ENCODE measurements at places on chromosomes 12 and 14.

- no peaks in the 10 kb centered on the region for H3K36me3 ChIP-seq
- H3K4me3 ChIP-seq = no peak overlapping the region
- H3K27me3 ChIP-seq = no peaks in the 10 kb centered on the region
- DNase-seq = no peak
Measured at GRCh38 chr12:46005823-46006222, 15.4 kb upstream of the SCAF11 start.

DNA sequence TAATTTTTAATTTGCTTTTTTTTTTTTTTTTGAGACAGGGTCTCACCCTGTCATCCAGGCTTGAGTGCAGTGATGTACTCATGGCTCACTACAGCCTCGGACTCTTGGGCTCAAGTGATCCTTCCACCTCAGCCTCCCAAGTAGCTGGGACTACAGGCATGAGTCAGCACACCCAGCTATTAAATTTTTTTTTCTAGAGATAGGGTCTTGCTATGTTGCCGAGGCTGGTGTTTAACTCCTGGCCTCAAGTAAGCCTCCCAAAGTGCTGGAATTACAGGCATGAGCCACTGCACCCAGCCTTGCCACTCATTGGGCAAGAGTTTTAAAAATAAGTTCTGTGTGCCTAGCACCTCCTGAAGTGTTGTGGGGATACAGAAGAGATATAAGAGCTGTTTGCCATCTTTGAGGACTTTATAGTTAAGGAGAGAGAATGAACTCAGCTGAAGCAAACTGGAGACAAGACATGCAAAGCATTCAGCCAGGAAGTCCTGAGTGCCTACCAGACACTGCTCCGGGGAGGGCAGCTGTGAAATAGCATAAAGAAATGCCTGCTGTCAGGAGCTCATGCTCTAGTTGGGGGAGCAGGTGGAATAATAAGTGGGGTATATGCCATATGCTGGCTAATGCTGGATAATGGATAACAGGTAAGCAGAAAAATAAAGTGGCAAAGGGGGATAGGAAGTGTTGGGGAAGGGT, 15.0 kb upstream of the EMP1 start:
- H3K4me3 ChIP-seq = no peak overlapping the region
- H3K36me3 ChIP-seq = no peaks in the 10 kb centered on the region
- H3K27me3 ChIP-seq = 0 out of 2 replicates have a peak, but pooled peaks cover 2% of the 10 kb centered on the region
- DNase-seq = no peak

GRCh38 chr14:105213361-105213760, 32.2 kb upstream of the NUDT14 start:
- H3K4me1 ChIP-seq = no peaks in the 10 kb centered on the region
- DNase-seq = no peak
- no peak overlapping the region for H3K27ac ChIP-seq
- H3K27me3 ChIP-seq = no peaks in the 10 kb centered on the region

DNA sequence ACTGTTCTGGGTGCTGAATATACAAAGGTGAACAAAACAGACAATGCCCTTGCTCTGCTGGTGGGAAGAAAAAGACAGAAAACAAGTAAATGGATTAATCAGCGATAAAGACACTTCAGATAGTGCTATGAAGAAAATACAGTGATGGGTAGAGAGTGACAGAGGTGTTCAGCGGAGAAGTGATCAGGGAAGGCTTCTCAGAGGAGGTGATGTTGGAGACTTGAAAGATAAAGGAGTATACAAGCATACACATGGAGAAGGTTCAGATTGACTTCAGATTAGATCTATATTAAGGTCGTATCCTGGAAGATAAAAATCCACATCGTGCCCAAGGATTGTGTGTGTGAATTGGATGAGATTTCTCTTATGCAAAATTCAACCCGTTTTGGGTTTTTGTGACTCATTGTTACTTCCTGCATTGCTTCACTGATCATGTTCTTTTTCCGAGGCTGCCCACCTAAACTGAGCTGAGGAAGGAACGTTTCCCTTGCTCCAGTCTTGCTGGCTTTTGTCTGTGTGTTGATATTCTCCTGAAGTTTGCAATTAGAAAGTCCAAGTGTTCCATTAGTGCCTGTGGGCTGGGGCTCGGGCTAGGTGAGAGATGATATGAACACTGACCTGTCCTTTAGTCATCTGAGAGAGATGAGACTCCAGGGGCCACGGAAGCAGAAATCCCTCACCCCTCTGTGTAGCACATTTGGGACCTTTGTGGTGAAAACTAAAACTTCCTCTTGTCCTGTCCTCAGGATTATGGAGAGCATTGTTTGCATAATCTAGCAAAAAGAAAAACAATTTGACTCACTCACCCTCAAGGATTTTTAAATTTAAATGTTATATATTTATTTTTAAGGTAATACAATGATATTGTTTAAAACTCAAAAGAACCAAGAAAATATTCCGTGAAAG, 27.6 kb downstream of the PLXNC1 start:
- H3K27me3 ChIP-seq = no peaks in the 10 kb centered on the region
- no peak for DNase-seq
- H3K4me3 ChIP-seq = no peak overlapping the region
- H3K4me1 ChIP-seq = peaks cover 64% of the 10 kb centered on the region

GRCh38 chr14:29652571-29652970, 275.1 kb downstream of the PRKD1 start:
- DNase-seq = no peak
- no peaks in the 10 kb centered on the region for H3K4me1 ChIP-seq
- no peaks in the 10 kb centered on the region for H3K36me3 ChIP-seq
- no peak overlapping the region for H3K4me3 ChIP-seq
- H3K27ac ChIP-seq = no peak overlapping the region
- no peaks in the 10 kb centered on the region for H3K27me3 ChIP-seq

DNA sequence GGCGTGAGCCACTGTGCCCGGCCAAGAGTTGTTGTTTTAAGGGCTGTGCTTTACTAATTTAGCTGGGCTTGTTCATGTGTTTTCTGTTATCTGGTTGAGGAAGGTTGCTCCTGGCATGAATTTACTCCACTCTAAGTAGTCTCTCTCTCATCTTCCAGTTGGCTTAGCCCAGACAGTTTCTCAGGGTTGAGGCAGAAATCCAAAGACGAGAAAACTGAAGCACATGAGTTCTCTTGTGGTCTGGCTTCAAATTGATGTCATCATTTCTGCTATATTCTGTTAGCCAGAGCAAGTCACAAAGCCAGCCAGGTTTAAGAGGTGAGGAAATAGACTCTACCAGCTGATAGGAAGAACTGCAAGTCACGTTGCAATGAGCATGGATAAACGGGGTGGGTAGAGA, 57.9 kb downstream of the E2F7 start:
- no peak overlapping the region for H3K27ac ChIP-seq
- DNase-seq = no peak

- H3K36me3 ChIP-seq = no peaks in the 10 kb centered on the region
- DNase-seq = no peak
- H3K4me3 ChIP-seq = no peak overlapping the region
Measured at GRCh38 chr12:91851741-91852477, 293.7 kb downstream of the BTG1 start.

- no peak overlapping the region for H3K27ac ChIP-seq
- no peaks in the 10 kb centered on the region for H3K27me3 ChIP-seq
- DNase-seq = no peak
- no peak overlapping the region for H3K4me3 ChIP-seq
- H3K4me1 ChIP-seq = no peaks in the 10 kb centered on the region
Measured at GRCh38 chr14:81831128-81831820, 297.6 kb upstream of the SEL1L start.

DNA sequence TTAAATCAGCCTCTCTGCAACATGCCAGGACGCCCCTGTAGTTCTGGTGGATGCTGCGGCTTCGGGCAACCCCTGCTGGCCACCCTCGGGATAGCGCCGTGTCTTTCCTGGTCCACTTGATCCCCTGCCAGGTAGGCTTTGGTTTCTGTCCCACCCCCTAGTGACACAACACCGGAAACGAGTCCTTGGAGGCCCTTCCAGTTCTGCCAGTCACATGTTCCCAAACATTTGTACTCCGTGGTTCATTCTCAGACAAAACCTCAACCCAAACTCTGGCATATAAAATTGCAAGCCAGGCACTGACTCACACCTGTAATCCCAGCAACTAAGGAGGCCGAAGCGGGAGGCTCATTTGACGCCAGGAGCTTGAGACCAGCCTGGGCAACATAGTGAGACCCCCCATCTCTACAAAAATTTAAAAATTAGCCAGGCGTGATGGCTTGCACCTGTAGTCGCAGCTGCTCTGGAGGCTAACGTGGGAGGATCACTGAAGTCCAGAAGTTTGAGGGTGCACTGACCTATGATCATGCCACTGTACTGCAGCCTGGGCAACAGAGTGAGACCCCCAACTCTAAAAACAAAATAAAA, 37.0 kb downstream of the RASAL1 start:
- H3K4me1 ChIP-seq = peaks cover 16% of the 10 kb centered on the region
- H3K4me3 ChIP-seq = no peak overlapping the region
- no peaks in the 10 kb centered on the region for H3K36me3 ChIP-seq
- H3K27me3 ChIP-seq = peaks cover 1% of the 10 kb centered on the region

DNA sequence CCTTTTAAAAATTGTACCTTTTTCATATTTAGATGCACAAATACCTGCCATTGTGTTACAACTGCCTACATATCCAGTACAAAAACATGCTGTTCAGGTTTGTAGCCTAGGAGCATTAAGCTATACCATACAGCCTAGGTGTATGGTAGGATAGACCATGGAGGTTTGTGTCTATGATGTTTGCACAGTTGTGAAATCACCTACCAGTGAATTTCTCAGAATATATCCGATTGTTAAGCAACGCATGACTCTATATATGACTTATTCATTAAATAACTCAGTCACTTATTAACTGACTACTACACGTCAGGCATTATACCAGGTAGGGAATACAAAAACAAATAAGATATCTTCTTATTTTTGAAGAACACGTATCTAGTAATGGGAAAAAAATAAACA, 26.2 kb upstream of the ETNK1 start:
- peak; percentile 66 for DNase-seq
- H3K4me3 ChIP-seq = no peak overlapping the region
- H3K36me3 ChIP-seq = no peaks in the 10 kb centered on the region
- H3K4me1 ChIP-seq = peaks cover 12% of the 10 kb centered on the region
- H3K27me3 ChIP-seq = no peaks in the 10 kb centered on the region

DNA sequence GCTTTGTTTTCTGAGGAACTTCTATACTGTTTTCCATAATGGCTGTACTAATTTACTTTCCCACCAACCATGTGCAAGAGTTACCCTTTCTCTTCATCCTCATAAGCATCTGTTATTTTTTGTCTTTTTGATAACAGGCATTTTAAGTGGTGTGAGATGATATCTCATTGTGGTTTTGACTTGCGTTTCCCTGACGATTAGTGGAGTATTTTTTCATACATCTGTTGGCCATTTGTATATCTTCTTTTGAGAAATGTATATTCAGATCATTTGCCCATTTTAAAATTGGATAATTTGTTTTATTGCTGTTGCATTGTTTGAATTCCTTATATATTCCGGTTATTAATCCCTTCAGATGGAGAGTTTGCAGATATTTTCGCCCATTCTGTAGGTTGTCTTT, 10.2 kb upstream of the HMGA2 start:
- H3K4me3 ChIP-seq = no peak overlapping the region
- H3K36me3 ChIP-seq = no peaks in the 10 kb centered on the region
- no peak for DNase-seq
- H3K27me3 ChIP-seq = no peaks in the 10 kb centered on the region

DNA sequence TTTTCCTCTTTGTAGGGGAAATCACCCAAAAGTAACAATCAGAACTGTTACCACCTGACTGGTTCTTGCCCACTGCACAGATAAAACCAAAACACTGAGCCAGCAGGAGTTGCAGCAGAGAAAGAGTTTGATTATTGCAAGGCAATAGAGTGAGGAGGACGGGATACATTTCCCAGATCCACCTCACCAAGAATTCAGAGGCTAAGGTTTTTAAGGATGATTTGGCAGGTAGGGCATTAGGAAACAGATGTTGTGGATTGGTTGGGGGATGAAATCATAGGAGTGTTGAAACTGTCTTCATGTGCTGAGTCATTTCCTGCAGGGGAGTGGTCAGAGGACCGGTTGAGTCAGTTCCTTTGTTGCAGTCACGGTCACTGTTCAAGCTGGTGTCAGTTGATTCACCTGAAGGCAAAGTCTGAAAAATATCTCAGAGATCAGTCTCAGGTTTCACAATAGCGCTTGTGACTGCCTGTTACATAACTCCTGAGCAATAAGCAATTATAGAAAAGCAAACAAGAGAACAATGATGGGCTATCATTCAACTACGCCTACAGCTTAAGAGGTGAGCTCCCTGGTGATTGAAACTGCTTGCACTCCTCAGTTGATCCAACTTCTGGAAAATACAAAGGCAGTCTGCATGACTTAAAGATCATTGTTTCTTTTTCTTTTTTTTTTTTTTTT, 20.3 kb upstream of the AMN1 start:
- DNase-seq = peak; percentile 99
- no peaks in the 10 kb centered on the region for H3K27me3 ChIP-seq
- H3K4me3 ChIP-seq = no peak overlapping the region
- no peaks in the 10 kb centered on the region for H3K36me3 ChIP-seq
- H3K27ac ChIP-seq = peak overlapping the region; percentile 95

- no peaks in the 10 kb centered on the region for H3K36me3 ChIP-seq
- H3K27ac ChIP-seq = no peak overlapping the region
- no peaks in the 10 kb centered on the region for H3K27me3 ChIP-seq
- H3K4me1 ChIP-seq = 0 out of 2 replicates have a peak, but pooled peaks cover 6% of the 10 kb centered on the region
Measured at GRCh38 chr12:102439426-102440405, 40.6 kb downstream of the IGF1 start.

DNA sequence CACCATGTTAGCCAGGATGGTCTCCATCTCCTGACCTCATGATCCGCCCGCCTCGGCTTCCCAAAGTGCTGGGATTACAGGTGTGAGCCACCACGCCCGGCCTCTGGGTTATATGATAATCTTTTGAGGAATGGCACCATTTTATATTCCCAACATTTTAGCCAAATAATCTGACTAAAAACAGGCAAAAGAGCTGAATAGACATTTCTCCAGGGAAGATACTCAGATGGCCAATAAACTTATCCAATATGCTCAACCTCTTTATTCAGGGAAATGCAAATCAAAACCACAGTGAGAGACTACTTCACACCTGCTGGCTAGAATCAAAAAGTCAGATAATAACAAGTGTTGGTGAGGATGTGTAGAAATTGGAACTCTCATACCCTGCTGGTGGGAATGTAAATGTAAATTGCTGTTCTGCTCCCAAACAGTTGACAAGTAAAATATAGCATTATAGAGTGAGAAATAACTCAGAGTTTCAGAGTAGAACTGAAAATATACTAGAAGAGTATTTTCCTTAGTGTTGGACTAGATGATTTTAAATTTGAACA, 80.0 kb downstream of the RCOR1 start:
- H3K27ac ChIP-seq = no peak overlapping the region
- no peaks in the 10 kb centered on the region for H3K27me3 ChIP-seq
- no peak for DNase-seq
- H3K36me3 ChIP-seq = no peaks in the 10 kb centered on the region
- H3K4me3 ChIP-seq = no peak overlapping the region

- no peak overlapping the region for H3K27ac ChIP-seq
- no peak overlapping the region for H3K4me3 ChIP-seq
- peaks cover 47% of the 10 kb centered on the region for H3K4me1 ChIP-seq
- DNase-seq = peak; percentile 28
- H3K27me3 ChIP-seq = peaks cover 32% of the 10 kb centered on the region
Measured at GRCh38 chr14:94685166-94685581, 73.0 kb downstream of the SERPINA3 start.

- DNase-seq = no peak
- no peaks in the 10 kb centered on the region for H3K36me3 ChIP-seq
- H3K27me3 ChIP-seq = no peaks in the 10 kb centered on the region
- no peak overlapping the region for H3K4me3 ChIP-seq
- H3K4me1 ChIP-seq = no peaks in the 10 kb centered on the region
- H3K27ac ChIP-seq = no peak overlapping the region
Measured at GRCh38 chr12:68913682-68914081, 19.3 kb downstream of the CPM start.

All from HepG2 (cell line).